Caki2 (cell line): ENCODE measurements at places on chromosomes 5 and 9.

GRCh38 chr5:146618434-146618833 is 102.4 kb upstream of the GPR151 start:
- DNase-seq: no peak

GRCh38 chr5:69052181-69052580 is 41.6 kb upstream of the SLC30A5 start:
- no peak for DNase-seq

- no peak for DNase-seq
These were observed 52.1 kb downstream of the SEMA6A start for GRCh38 chr5:116522356-116523136.

DNA sequence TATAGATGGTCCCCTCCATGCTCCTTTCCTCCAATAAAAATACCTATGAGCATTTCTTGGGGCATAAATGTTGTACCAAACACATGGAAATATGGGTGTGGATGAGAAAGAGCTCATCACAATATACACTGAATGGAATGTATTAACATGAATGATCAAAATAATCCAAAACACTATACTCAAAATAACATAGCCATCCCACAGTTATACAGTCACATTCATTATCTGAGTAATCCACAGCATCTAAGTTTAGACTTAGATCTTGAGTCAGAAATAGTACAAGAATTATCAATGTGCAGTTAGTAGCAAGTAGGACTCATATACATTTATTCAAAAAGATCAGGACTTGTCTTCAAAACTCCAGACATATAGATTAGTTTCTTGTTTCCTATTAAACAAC is 175.2 kb upstream of the NREP start:
- no peak for DNase-seq

DNA sequence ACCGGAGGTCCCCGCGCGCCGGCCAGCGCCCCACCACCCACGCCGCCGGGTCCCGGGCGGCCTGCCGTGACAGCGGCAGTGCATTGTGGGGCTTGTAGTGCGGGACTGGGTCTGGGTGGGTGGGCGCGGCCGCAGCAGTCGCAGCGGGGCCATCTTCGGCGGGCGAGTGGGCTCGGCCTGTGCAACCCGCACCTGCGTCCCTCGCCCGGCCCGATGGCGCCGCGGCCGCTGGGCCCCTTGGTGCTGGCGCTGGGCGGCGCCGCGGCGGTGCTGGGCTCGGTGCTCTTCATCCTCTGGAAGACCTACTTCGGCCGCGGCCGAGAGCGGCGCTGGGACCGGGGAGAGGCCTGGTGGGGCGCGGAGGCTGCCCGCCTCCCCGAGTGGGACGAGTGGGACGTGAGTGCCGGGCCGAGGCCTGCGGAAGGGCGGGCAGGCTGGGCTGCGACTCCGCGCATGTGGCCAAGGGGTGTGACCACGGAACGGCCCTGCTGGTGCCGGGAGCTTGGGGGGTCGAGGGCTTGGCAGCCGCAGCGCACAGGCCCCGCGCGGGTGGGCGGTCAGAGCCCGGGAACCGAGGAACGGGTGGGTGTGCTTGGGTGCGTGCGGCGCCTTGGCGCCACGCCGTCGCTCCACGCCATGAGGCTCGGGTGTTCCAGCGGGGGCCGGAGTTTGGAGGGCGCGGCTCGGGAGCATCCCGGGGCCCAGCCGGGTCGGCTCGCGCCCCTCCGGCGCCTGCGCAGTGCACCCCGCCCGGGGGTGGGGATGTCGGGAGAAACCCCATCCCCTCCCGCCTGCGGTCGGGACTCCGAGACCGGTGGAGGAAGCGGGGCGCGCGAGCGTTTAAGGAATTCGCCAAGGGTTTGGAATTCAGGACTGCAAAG is at the start of gene ARL10:
Gene ARL10 (plus strand): TSS at position 137 of the 881 bp plus-strand sequence. CDS start 77 bp downstream, at position 214.
- no peak for DNase-seq

- DNase-seq: no peak
These were observed 647.7 kb upstream of the WWC1 start for GRCh38 chr5:167643631-167644280.

- no peak for DNase-seq
These were observed 62.2 kb downstream of the RANBP17 start for GRCh38 chr5:170923910-170924620.

DNA sequence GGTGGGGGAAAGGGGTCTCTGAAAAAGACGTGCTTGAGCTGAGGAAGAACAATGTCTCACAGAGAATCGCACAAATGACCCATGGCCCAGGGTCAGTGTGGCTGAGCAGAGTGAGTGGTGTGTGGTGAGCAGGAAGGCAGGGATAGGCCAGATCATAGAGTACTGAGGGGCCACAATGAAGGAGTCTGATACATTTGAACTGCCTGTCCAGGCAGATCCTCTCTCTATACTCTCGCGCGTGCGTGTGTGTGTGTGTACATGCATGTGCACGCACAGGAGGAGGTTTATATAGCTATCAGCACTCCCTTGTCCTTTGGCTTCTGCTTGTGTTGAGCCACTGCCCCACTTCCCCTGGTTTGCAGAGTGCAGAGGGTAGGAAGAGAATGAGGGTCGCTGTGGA is 294.0 kb downstream of the ZNF608 start:
- no peak for DNase-seq
